ENCODE measurements at places on chromosomes 1 and 21. TPM values are rescaled to one million over a fixed set of nuclear protein-coding genes. Genes with fewer than 3 reads are reported as not detected.

The HSD3B2 gene
- not detected for total RNA-seq

The PROX1 gene
- total RNA-seq: 171 TPM

DNA sequence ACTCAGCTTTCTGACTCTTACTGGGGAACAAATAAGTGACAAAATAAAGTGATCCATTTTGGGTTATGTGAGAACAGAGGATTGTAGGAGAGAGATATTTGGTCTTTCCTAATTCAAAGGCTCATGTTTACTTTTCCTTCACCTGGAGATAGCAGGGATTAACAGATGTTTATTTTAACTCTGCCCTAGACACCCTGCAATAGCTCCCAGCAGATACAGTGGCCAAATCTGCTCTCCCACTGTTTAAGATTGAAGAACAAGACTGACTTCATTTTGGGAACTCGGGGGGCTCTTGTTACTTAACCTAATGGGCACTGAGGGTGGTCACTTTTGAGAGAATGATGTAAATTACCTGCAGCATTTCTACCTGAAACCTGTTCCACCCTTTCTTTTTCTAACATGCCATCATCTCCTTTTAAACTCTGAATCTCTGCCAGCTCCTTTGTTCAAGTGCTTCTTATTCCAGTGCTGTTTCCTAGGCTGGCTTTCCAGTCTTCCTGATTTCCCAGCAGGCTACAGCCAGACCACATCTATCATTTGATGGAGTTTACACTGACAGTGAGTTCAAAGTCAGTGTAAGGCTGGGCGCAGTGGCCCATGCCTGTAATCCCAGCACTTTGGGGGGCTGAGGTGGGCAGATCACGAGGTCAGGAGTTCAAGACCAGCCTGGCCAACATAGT lies 90.0 kb downstream of the SELENOF start:
- DNase-seq: no peak

DNA sequence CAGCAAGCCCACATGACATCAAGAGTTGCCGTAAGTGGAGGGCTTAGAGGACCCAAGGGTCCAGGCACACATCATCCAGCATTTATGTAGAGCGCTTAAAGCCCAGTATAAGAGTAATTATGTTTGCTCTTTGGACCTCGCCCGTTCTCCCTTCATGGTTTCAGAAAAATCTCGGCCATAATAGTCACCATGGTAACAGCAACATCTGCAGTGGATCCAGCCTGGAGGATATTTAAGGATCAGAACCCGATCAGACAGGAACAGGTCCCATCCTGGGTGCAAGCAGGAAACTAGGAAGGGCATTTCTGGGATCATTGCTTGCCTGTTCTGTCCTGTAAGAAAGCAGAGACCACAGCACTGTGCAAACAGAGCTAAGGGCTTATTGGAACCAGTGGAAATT lies 89.9 kb upstream of the KAZN start:
- DNase-seq: no peak

- DNase-seq: no peak
These were observed 561 bp downstream of the CD1E start for GRCh38 chr1:158354255-158354654.
